ENCODE measurements at places on chromosomes 6 and 20.

GRCh38 chr6:75824160-75824559 lies 75.1 kb downstream of the MYO6 start:
- no peak for DNase-seq

DNA sequence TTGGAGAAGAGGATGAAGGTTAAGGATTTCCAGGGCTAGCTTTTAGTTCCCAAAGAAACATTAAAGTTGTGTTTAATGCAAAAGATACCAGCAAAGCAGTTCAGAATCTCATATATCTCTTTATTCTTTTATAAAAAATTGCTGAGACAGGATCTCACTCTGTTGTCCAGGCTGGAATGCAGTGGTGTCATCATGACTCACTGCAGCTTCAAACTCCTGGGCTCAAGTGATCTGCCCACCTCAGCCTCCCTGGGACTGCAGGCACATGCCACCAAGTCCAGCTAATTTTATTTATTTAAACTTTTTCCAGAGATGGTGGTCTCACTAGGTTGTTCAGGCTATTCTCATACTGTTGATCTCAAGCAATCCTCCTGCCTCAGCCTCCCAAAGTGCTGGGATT lies 41.1 kb upstream of the CAP2 start:
- no peak for DNase-seq

GRCh38 chr6:161459008-161459615 lies 185.3 kb upstream of the AGPAT4 start:
- no peak for DNase-seq

GRCh38 chr6:40456390-40457013 lies 130.7 kb downstream of the LRFN2 start:
- DNase-seq: no peak

DNA sequence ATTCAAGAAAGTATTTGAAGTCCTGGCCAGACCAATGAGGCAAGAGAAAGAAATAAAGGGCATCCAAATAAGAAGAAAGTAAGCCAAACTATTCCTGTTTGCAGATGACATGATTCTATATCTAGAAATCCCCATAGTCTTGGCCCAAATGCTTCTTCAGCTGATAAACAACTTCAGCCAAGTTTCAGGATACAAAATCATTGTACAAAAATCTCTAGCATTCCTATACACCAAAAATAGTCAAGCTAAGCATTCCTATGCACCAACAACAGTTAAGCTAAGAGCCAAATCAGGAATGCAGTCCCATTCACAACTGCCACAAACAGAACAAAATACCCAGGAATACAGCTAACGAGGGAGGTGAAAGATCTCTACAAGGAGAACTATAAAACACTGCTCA lies 60.1 kb upstream of the PHIP start:
- no peak for DNase-seq

DNA sequence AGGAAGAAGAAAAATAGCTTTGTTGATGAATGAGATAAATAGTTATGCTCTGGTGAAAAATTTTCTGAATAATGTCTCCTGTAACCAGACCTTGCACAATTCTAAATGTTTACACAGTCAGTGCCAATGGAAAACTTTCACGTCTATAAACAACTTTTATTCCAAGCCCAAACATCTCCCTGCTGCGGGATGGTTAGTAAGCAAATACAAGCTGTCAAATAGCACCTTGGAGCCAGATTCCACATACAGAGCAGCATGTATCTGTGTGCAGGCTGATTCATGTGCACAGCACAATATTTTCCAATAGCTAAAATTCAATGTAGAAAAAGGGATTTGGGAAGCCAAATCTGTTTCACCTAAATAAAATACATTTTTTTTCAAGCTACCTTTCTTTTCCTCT lies 813.3 kb downstream of the HACE1 start:
- no peak for DNase-seq

DNA sequence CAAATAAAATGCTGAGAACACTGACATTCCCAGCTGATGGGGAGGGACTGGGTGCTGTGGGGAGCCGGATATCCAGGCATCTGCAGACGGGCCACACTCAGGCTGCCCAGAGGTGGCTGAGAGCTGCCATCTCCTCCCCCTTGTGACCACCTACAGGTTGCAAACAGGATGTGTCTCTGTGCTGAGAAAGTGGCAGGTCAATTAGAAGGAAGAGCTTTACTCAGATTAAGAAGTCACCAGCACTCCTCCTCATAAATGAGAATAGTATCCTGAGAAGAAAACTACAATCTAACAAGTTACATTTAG lies 63.0 kb downstream of the HUS1B start:
- no peak for DNase-seq

DNA sequence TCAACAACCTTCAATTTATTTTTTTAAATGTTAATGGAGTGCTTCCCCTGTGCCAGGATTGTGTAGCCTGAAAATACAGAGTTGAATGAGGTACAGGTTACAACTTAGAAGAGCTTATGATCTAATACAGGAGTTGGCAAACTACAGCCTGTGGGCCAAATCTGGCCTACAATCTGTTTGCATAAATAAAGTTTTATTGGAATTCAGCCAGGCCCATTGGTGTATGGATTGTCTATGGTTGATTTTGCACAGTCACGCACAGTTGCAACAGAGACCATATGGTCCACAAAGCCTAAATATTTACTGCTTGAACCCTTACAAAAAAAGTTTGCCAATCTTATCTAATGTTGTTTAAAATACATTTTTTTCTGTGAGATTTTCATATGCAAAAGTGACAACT lies 177.3 kb upstream of the CCN2 start:
- DNase-seq: no peak

DNA sequence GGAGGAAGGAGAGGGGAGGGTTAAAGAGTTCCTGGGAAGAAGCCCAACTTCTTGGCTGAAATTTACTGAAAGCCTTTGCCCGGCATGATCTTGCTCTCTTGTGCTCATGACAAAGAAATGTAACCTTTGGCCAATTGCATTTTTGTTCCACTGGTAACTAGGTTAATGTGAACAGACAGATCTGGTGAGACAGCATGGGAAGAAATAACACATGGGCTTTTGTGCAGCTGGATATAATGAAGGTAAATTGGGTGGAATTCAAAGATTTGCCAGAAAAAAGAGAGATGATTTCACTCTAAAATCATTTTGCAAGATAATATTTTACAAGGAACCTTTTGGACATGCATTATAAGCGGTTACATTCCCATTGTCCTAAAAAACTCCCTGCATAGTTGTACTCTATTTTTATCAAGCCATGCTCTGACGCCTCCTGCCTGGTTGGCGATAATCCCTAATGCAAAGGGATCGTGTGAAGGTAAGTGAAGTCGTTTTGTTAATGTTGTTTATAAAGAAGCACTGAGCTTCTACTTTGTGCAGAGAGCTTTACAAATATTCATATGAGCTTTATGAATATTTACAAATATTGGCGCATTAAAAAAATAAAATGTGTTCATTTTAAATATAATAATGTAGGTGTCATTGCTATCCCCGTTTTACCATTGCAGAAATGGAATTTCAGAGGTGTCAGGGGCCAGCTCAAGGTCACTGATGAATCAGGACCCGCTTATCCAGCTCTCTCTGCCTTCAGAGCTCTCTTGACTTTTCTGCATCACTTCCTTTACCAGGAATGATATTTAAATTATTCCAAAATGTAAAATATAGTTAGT lies 161.3 kb upstream of the AGPAT4 start:
- peak; percentile 11 for DNase-seq

GRCh38 chr6:5059036-5059896 lies 25.9 kb upstream of the PPP1R3G start:
- no peak for DNase-seq

DNA sequence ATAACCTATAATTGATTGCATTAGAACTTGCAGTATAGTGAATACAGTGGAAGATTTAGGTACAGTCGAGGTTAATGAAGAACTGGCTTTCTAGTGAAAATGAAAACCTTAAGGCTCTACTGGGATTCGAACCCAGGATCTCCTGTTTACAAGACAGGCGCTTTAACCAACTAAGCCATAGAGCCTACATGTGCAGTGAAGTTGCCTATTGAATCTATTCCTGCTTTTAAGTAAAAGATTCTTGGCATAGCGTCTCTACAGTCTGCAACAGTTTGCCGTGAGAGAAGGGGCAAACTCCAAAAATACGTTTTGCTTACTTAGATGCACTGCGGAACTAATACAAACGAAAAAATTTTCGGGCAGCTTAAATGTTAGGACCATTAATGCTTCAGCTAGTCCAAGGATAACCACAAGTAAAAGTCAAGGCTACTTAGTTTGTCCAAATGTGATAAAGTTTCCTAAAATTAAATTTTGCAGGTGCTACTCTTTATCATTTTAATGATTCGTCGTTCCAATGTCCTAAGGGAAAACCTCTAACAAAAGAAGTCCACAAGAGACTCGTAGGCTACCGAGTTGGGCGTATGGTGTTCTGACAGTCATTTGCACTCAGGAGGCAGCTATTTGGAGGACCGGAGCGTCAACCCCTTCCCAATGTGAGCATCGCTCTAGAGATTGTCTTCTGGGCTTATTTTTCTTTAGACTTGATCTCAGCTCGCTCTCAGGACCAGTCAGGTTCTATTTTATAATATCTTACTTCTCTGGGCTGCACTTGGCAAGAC lies 31.3 kb upstream of the ZSCAN23 start:
- DNase-seq: peak; percentile 52

DNA sequence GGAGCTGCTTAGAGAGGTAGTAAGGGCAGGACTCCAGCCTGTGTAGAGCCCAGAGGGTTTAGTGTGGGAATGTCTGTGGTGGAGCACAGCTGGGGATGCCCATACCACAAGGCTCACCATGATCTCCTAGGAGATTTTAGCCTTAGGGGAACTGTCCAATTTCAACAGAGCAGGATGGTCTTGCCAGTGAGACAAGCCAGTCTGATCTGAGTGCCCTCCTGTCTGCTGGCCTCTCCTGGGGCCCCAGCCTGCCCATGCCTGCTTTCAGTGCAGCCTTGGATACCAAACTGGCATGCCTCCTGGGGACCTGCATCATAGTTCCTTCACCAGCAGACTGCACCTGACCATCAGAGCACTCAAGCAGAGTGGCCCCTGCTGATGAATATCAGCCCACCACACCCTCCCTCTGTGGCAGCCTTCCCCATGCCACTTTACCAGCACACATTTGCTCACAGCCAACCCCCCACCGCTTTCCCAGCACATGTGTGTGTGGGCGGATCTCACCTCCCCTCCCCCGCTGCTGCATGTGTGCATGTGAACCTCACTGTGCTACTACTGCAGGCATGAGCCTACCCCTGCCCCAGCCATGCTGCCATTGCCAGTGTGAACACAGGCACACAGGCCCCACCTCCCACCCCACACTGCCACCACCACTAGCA lies 7.9 kb upstream of the TREM1 start:
- DNase-seq: no peak

DNA sequence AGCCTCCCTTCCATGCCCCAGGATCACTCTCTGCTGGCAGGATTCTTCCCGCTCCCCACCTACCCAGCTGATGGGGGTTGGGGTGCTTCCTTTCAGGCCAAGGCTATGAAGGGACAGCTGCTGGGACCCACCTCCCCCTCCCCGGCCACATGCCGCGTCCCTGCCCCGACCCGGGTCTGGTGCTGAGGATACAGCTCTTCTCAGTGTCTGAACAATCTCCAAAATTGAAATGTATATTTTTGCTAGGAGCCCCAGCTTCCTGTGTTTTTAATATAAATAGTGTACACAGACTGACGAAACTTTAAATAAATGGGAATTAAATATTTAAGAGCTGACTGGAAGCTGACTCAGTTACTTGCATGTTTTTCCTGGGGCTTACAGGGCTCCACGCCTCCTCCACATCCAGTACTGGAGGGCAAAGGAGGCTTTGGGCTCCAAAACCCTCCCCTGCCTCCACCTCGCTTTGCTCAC lies 24.3 kb upstream of the FANCE start:
- no peak for DNase-seq

- DNase-seq: no peak
Measured at GRCh38 chr6:79941489-79942151, 5.7 kb downstream of the ELOVL4 start.

- DNase-seq: no peak
Measured at GRCh38 chr20:17168026-17168612, 58.7 kb upstream of the PCSK2 start.

DNA sequence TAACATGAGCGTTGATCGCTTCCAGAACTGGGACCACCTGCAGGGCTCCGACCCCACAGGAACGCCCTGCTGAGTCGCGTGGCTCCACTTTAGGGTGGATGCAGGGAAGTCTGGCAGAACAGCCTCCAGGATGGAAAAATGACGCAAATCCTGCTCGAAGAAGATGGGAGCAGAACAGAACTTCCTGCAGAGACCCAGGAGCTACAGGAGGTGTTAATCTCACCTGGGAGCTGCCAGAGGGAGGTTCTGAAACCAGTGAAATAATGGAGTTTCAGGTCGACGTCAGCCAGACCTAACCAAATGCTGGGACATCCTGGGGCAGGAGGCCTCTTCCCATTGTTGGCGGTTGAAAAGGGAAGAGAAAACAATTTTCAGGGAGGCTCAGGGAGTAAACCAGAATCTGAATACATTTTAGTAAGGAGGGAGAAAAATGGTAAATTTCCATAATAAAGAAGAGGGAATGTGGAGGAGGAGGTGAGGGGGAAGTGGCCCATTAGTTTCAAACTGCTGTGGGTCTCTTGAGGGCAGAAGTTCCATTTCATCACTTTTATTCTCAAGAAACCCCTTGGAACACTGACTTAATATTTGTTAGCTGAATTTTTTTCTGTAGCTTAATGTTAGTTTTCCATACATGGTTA lies 558.4 kb upstream of the CDH4 start:
- no peak for DNase-seq

DNA sequence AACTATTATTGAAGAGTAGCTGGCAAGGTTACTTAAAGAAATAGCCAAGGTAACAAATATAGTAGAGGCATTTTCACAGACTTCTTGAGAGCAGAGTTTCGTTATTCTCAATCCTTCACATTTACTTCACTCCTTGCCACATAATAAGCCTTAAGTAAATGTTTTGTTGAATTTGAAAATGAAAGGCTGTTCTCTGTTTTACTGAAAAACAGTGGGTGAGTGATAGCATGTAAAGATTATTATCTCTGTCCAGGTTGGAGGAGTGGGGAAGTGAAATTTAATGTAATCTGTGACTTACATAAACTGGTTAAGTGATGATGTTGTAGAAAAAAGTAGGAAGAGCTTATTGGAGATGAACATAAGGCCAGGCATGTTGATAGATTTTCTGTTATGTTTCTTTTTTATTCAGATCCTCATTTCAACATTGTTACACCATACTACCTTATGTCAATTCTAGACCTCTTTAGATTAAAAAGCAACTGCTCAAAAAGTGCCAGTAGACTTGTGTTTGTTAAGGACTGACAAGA lies 55.0 kb downstream of the QKI start:
- no peak for DNase-seq

DNA sequence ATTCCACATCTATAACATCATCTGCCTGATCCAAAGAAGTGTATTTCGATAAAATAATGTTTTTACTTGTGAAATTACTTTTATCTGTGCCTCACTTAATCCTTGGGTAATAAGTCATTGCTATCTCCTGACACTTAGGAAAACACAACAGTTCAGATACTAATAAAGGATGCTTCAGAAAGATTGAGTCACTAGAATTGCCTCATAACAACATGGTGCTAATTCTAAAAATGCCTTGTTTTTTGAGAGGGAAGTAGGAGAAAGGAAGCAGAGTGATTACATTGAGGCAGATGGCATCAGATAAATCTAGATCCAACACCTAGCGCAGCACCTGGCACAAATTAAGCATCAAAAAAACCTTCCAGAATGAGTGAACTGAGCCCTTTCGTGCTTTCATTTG lies 69.0 kb downstream of the NCOA7 start:
- DNase-seq: no peak

Data from NCI-H526 (cell line).